ENCODE measurements at places on chromosomes 2 and 18.
A peak's percentile ranks its signal among the peaks of the same experiment; 100 is the strongest.

GRCh38 chr2:46135228-46135855 lies 161.9 kb upstream of the EPAS1 start:
- no peak overlapping the region for H3K27ac ChIP-seq
- no peak for DNase-seq
- H3K4me3 ChIP-seq = no peak overlapping the region
- H3K4me1 ChIP-seq = no peaks in the 10 kb centered on the region
- peaks cover 15% of the 10 kb centered on the region for H3K27me3 ChIP-seq

DNA sequence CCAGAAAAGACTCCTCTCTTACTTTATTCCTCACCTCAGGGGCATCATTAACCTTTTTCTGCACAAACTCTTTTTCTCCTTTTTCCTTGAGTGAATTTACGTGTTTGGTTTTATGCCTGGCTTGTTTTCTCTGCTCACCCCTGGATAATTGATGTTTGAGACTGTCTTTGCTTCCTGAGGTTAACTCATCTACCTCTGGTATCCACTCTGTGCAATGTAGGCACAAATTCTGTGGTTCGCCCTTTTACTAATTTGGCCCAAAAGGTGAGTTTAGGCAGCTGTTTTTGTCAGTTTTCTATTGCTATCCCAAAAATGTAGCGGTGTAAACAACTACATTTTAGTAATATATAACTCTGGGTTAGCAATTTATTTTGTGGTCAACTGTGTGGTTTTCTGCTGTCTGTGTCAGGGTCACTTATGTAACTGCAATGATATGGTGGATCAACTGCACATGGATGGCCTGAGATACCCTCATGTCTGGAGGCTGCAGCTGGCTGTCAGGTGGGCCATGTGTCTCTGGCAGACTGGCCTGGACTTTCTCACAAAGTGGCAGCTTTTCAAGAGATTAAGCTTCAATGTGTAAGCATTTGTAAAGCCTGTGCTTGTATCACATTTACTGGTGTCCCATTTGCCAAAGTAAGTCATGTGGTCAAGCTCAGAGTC lies 329.7 kb downstream of the FSIP2 start:
- DNase-seq = no peak
- H3K4me1 ChIP-seq = peaks cover 25% of the 10 kb centered on the region
- H3K4me3 ChIP-seq = no peak overlapping the region
- H3K27ac ChIP-seq = peak overlapping the region; percentile 90
- peaks cover 5% of the 10 kb centered on the region for H3K36me3 ChIP-seq

DNA sequence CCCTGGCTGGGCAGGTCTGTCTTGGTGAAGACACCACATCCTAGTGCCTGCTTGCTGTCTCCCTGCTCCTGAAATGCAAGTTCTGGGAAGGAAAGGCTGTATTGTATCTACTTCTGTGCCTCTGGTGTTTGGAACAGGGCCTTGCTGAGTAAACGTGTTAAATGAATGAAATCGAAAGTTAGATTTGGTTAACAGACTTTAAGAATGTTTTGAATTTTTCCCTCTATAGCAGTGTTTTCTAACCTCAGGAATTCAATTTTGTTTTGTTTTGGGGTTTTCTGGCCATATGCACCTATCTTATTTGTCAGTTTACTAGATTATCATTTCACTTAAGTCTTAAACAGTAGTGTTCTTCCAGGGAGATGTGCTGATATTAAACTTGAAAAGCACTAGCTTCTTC lies 20.7 kb downstream of the FARP2 start:
- peaks cover 11% of the 10 kb centered on the region for H3K4me1 ChIP-seq
- no peak overlapping the region for H3K27ac ChIP-seq
- H3K27me3 ChIP-seq = peaks cover 2% of the 10 kb centered on the region
- no peak for DNase-seq
- peaks cover 34% of the 10 kb centered on the region for H3K36me3 ChIP-seq

GRCh38 chr18:6257950-6258349 lies 156.8 kb downstream of the L3MBTL4 start:
- H3K4me1 ChIP-seq = peaks cover 29% of the 10 kb centered on the region
- DNase-seq = no peak
- no peak overlapping the region for H3K4me3 ChIP-seq
- peaks cover 11% of the 10 kb centered on the region for H3K36me3 ChIP-seq
- H3K27ac ChIP-seq = no peak overlapping the region
- H3K27me3 ChIP-seq = peaks cover 10% of the 10 kb centered on the region

DNA sequence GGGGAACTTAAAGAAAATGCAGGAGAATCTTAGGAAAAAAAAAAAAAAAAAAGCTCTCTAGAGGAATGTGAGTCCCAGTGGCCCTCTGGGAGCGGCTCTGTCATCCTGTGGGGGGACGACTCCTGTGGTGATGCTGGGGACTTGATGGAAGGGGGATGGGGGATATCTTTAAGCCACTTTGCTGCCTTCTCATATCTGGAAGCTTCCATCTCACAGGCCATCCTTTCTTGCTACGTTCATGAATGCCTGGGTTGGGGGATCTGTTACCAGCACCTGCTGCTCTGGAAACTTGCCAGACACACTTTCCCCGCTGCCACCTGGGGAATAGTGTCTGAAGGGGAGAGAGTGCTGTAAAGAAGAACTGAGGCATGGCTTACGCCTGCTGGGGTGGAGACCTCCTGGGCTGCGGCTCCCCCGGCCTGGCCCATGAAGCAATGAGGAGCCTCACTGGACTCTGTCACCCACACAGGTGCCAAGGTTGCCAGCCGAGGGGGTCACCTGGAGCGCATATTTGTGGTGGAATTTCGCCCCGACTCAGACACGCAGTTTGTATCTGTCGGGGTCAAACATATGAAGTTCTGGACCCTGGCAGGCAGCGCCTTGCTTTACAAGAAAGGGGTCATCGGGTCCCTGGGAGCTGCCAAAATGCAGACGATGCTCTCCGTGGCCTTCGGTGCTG lies 92.8 kb downstream of the RTN4 start:
- peaks cover 8% of the 10 kb centered on the region for H3K36me3 ChIP-seq
- H3K4me3 ChIP-seq = no peak overlapping the region
- no peaks in the 10 kb centered on the region for H3K27me3 ChIP-seq
- peak overlapping the region; percentile 57 for H3K27ac ChIP-seq
- DNase-seq = no peak

DNA sequence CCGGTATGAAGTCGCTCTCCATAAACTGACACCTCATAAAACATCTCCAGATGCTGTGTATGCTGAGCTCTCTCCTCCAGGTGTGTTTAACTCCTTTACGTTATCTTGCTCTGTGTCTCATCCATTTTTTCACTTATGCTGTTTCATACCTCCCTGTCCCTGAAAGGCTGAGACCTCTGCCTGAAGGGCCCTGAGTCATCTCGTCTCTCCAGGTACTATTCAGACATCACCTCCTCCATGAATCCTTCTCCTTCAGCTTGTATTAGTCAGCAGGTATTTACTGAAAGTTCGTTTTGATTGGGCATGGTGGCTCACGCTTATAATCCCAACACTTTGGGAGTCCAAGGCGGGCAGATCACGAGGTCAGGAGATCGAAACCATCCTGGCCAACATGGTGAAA lies 244.5 kb upstream of the EPHA4 start:
- H3K4me3 ChIP-seq = no peak overlapping the region
- peaks cover 13% of the 10 kb centered on the region for H3K4me1 ChIP-seq
- no peak overlapping the region for H3K27ac ChIP-seq
- peaks cover 5% of the 10 kb centered on the region for H3K36me3 ChIP-seq

GRCh38 chr2:171307560-171307959 lies 126.2 kb downstream of the METTL8 start:
- H3K4me3 ChIP-seq = no peak overlapping the region
- H3K27me3 ChIP-seq = peaks cover 1% of the 10 kb centered on the region
- DNase-seq = no peak
- H3K27ac ChIP-seq = no peak overlapping the region
- H3K4me1 ChIP-seq = peaks cover 4% of the 10 kb centered on the region

GRCh38 chr18:34223164-34223892 lies 1.4 kb downstream of the NOL4 start:
- peak overlapping the region; percentile 85 for H3K4me3 ChIP-seq
- H3K27ac ChIP-seq = no peak overlapping the region
- H3K36me3 ChIP-seq = no peaks in the 10 kb centered on the region
- H3K27me3 ChIP-seq = peaks cover 93% of the 10 kb centered on the region
- peaks cover 20% of the 10 kb centered on the region for H3K4me1 ChIP-seq

- no peak overlapping the region for H3K27ac ChIP-seq
- peaks cover 8% of the 10 kb centered on the region for H3K27me3 ChIP-seq
- peaks cover 9% of the 10 kb centered on the region for H3K4me1 ChIP-seq
- no peak for DNase-seq
Observed at GRCh38 chr18:58186258-58186948, 142.4 kb downstream of the NEDD4L start.

DNA sequence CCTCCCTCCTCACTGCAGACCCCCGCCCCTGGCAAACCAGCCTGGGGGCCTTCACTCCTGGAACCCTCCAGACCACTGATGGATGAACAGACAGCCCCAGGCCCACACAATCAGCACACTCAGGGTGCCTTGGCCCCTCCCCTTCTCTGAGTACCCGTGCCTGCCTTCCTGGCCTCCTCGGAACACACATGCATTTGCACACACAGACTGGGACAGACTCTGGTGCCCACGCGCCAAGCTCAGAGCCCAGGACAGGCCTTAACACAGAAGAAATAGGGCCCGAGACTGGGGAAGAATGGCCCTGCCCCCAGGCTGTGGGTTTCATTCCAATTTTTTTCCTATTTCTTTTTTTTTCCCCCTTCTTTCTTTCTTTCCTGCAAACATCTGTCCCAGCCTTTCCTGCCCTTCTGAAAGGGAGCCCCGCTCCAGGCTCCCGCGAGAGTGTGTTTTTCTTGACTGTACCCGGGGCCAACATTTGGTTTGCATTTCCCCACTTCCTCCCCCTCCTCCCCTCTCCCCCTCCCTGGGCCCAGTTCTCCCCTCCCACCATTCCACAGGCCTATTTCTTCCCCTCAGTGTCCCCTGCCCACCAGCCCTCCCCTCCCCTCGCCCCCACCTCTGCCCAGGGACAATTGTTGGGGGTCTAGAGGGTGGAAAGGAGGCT lies 618 bp upstream of the TNS1 start:
- peak overlapping the region; percentile 68 for H3K4me3 ChIP-seq
- H3K27me3 ChIP-seq = peaks cover 20% of the 10 kb centered on the region
- H3K4me1 ChIP-seq = peaks cover 80% of the 10 kb centered on the region
- no peaks in the 10 kb centered on the region for H3K36me3 ChIP-seq
- DNase-seq = no peak

- peaks cover 7% of the 10 kb centered on the region for H3K27me3 ChIP-seq
- no peak overlapping the region for H3K4me3 ChIP-seq
- DNase-seq = no peak
- H3K27ac ChIP-seq = no peak overlapping the region
Observed at GRCh38 chr2:137748533-137748932, 215.7 kb upstream of the HNMT start.

GRCh38 chr2:102050854-102051391 lies 59.2 kb downstream of the IL1R2 start:
- H3K36me3 ChIP-seq = no peaks in the 10 kb centered on the region
- no peak overlapping the region for H3K4me3 ChIP-seq
- peaks cover 67% of the 10 kb centered on the region for H3K4me1 ChIP-seq

DNA sequence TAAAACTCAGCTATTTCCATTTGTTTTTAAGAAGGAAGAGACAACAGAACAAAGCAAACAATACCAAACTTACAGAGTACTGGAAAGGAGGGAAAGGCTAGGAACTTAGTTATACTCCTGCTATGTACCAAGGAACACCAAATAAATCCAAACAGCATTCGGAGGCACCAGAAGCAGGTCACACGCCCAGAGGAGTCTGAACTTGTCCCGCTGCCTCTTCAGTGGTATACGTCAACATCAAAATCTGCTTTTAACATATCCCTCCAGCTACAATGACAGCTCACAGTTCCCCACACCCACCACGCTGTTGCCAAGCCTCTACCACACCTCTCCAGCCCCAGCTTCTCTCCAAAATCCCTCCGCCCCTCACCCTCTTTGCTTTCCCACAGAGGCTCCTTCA lies 17.3 kb downstream of the C2orf76 start:
- no peak overlapping the region for H3K27ac ChIP-seq
- H3K36me3 ChIP-seq = no peaks in the 10 kb centered on the region
- no peak overlapping the region for H3K4me3 ChIP-seq
- no peaks in the 10 kb centered on the region for H3K27me3 ChIP-seq

DNA sequence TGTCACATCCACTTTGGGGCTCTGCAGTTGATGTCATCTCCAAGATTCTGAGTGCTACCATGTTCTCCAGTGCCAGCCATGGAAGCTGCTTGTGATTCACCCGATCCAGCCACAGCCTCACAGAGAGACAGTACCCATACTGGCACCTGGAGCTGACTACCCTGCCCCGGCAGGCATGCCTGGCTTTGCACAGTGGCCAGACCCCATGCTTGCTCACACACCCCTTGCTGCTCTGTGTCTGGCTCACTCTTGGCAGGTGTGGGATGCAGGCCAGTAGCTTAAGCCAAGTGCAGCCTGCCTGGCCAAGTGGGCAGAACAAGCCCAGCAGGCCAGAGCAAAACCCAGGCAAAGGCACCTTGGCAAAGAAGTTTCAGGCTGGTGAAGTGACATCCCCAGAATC lies 828.4 kb upstream of the VRK2 start:
- no peaks in the 10 kb centered on the region for H3K4me1 ChIP-seq
- no peak overlapping the region for H3K27ac ChIP-seq
- H3K36me3 ChIP-seq = no peaks in the 10 kb centered on the region
- no peak overlapping the region for H3K4me3 ChIP-seq

GRCh38 chr2:145744541-145745386 lies 1224.8 kb upstream of the ZEB2 start:
- H3K27me3 ChIP-seq = no peaks in the 10 kb centered on the region
- H3K4me3 ChIP-seq = no peak overlapping the region
- no peaks in the 10 kb centered on the region for H3K4me1 ChIP-seq
- no peak for DNase-seq
- H3K27ac ChIP-seq = no peak overlapping the region

- no peak for DNase-seq
- peaks cover 20% of the 10 kb centered on the region for H3K4me1 ChIP-seq
- no peak overlapping the region for H3K4me3 ChIP-seq
- H3K27ac ChIP-seq = no peak overlapping the region
- H3K36me3 ChIP-seq = peaks cover 10% of the 10 kb centered on the region
Observed at GRCh38 chr18:8910186-8910822, 192.2 kb upstream of the NDUFV2 start.

DNA sequence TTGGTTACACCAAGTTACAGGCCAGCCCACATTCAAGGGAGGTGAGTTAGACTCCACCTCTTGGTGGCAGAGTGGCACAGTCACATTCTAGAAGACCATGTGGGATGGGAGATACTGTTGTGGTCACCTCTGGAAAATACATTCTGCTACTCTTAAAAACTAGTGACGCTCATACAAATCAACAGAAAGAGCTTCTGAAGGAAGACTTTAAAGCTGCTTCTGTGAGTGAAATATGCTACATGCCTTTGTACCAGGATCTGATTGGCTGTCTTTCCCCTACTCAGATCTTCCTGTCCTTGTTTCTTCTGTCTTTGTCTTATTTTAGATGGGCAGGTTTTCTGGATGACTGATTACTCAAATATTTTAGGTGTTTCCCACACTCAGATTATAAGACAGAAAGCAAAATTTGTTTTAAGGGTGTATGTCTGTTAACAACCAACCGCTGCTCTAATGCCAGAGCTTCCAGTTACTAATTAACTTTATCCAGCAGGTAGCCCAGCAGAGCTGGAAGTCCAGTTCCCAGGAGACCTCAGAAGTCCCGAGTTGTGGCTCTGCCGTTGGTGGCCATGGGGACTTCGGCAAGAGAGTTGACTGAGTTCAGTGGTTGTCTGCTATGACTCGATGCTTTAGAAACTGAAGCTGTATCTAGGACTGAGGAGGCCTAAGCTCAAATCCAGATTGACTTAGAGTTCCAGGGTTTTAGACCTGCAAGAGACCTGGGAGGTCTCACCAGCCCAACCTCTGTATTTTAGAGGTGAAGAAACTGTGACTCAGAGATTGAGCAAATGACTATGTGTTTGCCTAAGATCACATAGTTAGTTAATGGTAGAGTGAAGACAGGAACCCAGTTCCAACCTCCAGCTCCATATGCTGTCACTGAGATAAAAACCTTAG lies 7.4 kb downstream of the IL1R2 start:
- H3K36me3 ChIP-seq = no peaks in the 10 kb centered on the region
- no peak overlapping the region for H3K27ac ChIP-seq
- DNase-seq = no peak
- H3K27me3 ChIP-seq = peaks cover 15% of the 10 kb centered on the region
- H3K4me3 ChIP-seq = no peak overlapping the region

Data from nephron progenitor cell (in vitro differentiated cells).